ENCODE measurements at places on chromosomes 4 and X.

GRCh38 chr4:105709081-105709450 is 482 bp downstream of the GSTCD start:
- DNase-seq = no peak

DNA sequence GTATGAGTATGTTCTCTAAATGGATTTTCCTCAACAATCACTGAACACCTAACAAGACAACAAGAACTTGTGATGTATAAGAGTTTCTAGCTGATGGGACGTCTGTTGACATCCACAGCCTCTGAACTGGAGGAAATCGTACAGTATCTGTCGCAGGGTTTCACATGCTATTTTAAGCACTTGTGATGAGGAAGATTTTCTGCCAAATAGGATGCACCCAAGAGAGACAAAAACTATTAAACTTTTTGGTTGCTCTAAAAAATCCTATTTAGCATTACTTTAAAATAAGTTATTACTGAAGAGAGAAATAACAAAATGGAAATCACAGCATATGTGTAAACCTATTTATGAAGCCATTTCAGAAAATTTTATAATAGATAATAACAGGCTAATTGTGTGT is 356.1 kb upstream of the SLC7A11 start:
- DNase-seq = no peak

DNA sequence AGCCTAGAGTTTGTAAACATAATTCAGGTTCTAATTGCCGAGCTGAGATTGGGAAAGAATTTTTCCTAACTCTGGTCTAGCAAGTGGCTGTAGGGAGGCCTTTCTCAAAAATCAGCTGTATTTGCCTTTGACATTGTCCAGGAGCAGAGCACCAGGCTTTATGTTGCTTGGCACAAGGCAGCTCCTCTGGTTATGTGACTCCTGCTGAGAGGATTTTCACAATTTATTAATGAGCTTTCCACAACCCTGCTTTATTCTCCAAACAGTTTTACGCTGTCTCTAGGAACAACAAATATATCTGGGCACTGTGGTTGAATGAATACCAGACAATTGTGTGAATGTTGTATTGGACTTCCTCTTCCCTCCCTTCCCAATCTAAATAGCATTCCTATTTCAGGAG is 14.9 kb downstream of the LSM6 start:
- no peak for DNase-seq

DNA sequence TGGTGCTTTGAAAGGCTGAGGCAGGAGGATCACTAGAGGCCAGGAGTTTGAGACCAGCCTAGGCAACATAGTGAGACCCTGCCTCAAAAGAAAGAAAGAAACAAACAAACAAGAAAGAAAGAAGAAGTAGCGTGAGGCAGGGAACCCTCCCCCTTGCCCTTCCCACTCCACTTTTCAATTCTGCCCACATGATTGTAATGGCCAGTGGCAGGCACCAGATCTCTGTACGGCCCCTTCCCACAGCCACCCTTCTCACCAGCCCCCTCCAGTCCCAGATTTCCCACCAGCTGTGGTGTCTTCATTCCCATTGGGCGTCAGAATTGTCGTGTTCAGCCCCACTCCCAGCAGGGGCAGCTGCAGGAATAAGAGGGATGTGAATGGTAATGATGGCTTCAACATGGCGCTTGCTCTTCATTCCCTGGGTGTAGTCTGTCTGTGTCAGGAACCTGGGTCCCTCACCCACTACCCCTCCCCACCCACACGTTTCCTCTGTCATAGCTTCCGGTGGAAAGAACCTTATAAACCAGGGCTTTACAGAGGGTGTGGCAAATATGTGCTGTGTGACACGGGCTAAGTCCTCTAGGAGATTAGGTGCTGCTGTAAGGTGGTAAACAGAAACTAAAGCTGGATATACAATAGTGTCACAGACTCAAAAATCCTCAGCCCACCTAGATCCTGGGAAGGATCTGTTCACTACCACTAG is at the start of gene IL2RG:
TSS of gene IL2RG (minus strand) at position 437 of the 703 bp plus-strand sequence. CDS start at position 399, 38 bp downstream.
- no peak for DNase-seq

DNA sequence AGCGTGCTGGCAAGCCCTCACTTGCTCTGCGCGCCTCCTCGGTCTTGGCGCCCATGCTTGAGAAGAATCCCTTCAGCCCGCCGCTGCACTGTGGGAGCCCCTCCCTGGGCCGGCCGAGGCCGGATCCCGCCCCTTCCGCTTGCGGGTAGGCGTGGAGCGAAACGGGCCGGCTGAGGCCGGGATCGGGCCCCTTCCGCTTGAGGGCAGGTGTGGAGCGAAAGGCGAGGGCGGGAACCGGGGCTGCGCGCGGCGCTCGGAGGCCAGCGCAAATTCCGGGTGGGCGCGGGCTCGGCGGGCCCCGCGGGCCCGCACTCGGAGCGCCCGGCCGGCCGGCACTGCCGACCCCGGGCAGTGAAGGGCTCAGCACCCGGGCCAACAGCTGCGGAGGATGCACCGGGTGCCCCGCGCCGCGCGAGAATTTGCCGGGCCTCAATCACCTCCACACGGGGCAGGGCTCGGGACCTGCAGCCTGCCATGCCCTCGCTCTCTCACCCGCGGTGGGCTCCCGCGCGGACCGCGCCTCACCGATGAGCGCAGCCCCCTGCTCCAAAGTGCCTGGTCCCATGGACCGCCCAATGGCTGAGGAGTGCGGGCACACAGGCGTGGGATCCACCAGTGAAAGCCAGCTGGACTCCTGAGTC is 58.1 kb upstream of the GBA3 start:
- no peak for DNase-seq

GRCh38 chr4:83563998-83564397 is 28.1 kb downstream of the GPAT3 start:
- DNase-seq = no peak

DNA sequence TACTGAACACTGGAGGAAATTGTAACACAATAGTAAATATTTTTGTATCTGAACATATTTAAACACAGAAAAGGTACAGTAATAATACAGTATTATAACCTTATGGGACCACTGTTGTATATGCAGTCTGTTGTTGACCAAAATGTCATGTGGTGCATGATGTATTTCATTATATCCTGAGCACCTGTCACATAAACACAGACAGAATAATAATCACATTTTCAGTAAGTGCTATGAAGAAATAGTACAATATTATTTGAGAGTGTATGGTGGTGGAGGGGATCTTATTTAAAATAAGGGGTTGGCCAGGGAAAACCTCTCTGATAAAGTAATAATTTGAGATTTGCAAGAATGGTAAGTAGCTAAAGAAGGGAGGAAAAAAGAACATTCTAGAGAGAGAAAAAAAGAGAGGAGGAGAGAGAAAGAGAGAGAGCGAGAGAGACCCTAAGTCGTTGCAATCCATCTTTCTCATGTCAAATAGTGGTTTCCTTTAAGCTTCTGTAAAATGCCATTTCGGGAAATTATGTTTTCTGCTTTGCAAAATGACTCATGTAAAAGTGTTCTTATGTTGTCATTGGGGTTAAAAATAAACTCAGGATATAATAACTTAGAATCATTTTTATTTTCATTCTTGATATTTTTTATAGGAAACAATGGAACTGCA is 19.3 kb upstream of the CLNK start:
- no peak for DNase-seq

GRCh38 chr4:2193326-2193725 is 48.6 kb downstream of the HAUS3 start:
- DNase-seq = no peak

GRCh38 chr4:23878912-23879732 is 10.7 kb downstream of the PPARGC1A start:
- no peak for DNase-seq

DNA sequence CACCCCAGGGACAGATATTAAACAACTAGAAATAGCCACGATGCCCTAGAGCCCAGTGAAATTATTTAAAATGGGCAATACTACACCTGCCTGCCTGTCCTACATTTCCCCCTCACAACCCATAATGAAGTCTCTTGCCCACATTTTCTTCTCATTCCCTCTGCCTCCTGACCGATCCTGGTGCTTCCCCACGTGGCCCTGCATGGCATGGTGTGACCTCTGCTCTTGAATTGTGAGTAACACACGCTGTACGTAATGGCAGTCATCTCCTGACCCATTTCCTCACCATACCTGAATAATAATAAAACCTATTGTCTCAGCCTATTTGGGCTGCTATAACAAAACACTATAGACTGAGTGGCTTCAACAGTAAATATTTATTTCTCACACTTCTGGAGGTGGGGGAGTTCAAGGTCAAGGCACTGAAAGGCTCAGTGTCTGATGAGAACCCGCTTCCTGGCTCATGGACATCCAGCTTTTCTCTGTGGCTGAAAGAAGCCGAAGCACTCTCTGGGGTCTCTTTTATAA is 77.0 kb upstream of the ENPP6 start:
- no peak for DNase-seq

- no peak for DNase-seq
Observed at GRCh38 chr4:10688022-10688421, 3.5 kb upstream of the CLNK start.

DNA sequence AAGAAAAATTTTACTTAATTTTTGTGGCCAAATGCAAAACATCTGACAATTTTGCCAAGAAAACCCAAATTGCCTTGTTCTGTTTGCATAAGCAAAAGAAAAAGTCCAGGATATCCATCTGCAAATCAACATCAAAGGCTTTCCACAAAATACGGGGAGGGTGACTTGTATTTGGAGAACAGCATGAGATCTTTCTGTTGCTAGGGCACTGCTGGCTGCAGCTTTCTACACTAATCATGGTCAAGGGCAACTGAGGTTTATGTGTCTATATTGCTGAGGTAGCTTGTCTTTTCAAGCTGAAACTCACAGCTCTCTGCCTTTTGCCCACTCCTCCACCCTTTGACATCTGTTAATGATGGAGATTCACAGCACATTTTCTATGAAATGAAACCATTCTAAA is 389.1 kb downstream of the NKX6-1 start:
- DNase-seq = no peak

DNA sequence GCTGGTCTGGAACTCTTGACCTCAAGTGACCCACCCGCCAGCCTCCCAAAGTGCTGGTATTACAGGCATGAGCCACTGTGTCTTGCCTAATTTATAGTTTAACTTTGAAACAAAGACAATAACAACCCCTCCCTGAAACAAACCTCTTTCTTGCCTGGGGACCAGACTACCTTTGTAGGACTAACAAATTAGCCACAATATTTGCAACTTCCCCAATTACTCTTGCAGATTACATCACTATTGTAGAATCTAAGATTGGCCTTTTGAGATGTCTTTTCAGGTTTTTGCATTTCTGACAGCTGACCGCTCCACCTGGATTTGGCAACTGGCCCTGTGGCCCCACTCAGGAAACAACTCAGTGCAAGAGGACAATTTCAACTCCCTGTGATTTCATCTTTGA is 84.8 kb downstream of the AKAP4 start:
- DNase-seq = no peak

GRCh38 chr4:187283201-187283955 is 559.7 kb upstream of the FAT1 start:
- DNase-seq = no peak

GRCh38 chr4:28481565-28481964 is 1620.9 kb downstream of the STIM2 start:
- DNase-seq = no peak
